ENCODE measurements at places on chromosomes 2 and 18.
A peak's percentile ranks its signal among the peaks of the same experiment; 100 is the strongest.

DNA sequence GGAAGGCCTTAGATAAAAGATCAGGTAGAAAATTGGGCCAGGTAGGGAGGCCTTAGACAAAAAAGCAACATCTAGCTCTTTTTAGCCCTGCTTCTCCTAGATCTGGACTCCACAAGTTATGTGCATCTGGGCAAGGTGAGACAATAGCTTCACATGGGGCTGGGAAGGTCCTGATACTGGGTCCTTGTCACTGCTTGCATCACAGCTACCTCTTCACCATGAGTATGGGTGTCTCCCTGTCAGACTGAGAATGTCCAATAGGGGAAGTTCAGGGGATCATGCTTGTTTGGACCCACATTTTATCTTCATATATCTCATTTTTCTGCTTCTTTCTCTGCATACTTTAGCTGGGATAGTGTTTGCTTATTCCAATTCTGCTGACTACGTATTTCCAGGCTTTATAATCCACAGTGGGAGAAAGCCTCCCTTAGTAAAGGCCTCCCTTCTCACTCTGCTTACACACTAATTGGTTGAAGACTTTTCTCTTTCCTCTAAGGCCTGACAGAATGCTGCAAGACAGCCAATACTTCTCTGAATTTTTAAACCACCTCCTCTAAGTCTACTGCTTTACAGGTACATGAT, 189.6 kb downstream of the CYRIA start:
- DNase-seq, result no peak

DNA sequence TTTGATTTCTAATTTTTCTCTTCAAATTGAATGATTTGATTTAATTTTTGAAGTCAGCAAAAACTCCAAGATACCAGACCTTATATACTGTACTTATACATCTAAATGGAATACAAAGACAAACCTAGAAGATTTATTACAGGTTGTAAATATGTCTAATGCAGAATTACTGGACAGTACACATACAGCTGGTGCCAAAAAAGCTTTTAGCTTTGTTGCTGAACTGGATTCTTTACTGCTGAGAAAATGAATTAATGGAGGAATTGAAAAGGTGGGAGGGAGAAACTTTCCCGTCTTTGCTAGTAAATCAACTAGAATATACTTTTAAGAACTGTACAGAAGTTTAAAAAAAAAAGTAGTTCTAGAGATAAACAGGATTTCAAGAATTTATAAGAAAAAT, 17.5 kb downstream of the C1D start:
- no peak for DNase-seq

DNA sequence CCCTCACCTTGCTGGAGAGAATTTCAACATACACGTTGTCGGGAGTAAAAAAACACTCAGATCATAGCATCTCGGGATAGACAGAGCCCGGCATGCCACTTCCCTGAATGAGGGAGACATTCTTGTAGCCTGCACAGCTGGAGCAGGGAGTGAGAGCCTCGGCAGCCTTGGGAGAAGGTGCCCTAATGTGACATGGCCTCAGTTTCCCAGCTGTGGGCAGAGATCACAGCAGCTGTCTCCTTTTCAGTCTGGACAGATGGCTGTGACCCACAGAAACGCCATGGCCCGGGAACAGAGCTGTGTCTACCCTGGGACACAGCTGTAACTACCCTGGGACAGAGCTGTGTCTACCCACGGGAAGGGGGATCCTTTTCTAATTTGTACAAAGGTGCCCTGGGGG, 55.9 kb downstream of the HS1BP3 start:
- no peak for DNase-seq

- DNase-seq, result no peak
Observed at GRCh38 chr2:204026294-204026693, 89.7 kb downstream of the ICOS start.

GRCh38 chr2:106130251-106130998, 63.7 kb downstream of the UXS1 start:
- DNase-seq, result no peak

GRCh38 chr2:231512222-231512621, 18.0 kb downstream of the NMUR1 start:
- no peak for DNase-seq

GRCh38 chr18:61572871-61573270, 239.6 kb downstream of the CDH20 start:
- no peak for DNase-seq

GRCh38 chr2:233980955-233981561, 63.9 kb downstream of the TRPM8 start:
- no peak for DNase-seq

DNA sequence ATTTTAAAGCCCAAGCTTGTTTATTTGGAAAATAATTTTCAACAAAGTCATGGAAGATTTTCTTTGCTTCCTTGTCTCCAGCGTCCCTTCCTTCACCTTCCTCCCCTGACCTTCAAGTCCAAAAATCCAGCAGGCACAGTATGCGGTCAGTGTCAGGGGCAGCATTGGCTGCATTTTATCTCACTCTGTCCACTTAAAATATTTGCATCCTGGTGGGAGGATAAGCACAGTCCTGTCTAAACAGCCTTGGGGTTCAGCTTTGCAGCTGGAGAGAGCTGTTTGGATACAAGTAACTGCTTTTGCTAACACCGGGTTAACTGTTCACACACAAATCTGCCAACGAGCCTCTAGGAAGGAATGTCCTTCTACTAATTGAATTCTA, 318.1 kb downstream of the PDE11A start:
- DNase-seq, result no peak

- DNase-seq, result no peak
Observed at GRCh38 chr2:28779001-28779400, 27.4 kb downstream of the PPP1CB start.

DNA sequence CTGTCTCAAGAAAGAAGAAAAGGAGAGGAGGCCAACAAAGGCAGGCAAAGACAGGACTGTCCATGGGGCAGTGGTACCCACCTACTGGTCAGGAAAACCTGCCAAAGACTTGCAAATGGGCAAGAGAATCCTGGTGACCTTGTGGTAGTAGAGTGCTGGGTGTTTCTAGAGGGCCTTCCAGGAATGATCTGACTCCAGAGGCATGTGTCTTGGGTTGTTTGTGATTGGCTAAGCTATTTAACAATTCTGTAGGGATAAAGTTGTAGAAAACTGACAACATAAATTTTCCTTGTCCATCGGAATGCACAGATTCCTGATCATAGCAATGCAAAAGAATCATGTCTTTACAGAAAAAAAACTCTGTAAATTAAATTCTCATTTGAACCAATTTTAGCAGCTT, 68.5 kb upstream of the ZNF532 start:
- DNase-seq, result no peak

- DNase-seq, result no peak
Observed at GRCh38 chr2:74532222-74532621, 2.5 kb downstream of the HTRA2 start.

- no peak for DNase-seq
Observed at GRCh38 chr2:158747281-158747680, 47.8 kb upstream of the DAPL1 start.

DNA sequence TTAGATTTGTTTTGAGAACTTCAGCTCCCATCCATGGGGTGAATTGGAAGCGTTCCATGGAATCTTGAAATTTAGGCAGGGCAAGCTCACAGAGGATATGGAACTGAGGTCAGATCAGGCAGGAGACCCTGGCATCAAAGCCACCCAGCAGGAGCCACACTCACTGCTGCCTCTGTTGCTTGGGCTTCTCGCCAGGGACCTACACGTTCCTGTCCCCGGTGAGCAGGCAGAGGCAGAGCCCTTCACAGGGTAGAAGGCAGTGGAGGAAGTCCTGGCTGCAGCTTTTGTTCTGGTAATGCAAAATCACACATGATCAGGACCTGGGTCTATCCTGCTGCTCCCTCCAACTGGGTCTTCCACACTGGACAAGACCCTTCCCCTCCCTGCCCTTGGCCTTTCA, 42.1 kb downstream of the CAPN13 start:
- no peak for DNase-seq

DNA sequence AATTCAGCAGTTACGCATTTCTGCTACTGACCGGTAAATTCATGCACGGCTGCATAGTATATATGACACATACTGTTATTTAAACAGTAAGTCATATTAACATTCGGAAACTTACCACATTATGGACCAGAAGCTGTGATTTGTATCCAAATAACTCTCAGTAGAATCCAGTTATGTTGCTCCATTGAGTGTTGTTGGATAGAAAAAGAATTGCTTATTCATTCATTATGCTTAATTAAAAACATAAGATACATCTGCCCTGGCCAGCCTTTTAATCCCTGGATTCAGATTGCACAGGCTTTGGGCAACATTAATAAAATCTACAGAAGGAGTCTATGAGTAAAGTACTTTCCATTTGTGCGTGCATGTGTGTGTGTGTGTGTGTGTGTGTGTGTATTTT, 111.3 kb downstream of the CPS1 start:
- DNase-seq, result no peak

GRCh38 chr2:167708998-167709397, 538.4 kb downstream of the STK39 start:
- DNase-seq, result no peak

- peak; percentile 64 for DNase-seq
Observed at GRCh38 chr2:42105330-42106256, 57.8 kb downstream of the PKDCC start.

DNA sequence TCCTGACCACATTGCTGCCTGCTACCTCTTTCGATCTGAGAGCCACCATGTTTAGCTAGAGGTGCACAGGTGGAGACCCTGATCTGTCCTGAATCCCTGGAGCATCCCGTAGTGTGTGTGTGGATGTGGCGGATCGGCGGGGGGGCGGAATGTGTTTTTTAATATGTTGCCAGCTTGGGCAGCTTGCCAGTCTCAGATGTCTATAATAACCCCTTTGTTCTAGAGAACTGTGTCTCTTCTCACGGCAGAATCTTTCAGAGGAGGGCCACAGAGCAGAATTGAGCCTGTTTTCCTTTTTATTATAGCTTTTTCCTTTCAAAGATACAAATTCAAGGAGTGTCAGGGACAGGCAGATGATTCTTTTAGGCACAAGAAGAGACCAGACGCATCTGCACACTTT, 934.1 kb upstream of the KLHL29 start:
- no peak for DNase-seq

GRCh38 chr18:24364177-24364576, 33.4 kb downstream of the OSBPL1A start:
- no peak for DNase-seq

GRCh38 chr2:240338274-240338673, 97.2 kb upstream of the GPC1 start:
- DNase-seq, result no peak

DNA sequence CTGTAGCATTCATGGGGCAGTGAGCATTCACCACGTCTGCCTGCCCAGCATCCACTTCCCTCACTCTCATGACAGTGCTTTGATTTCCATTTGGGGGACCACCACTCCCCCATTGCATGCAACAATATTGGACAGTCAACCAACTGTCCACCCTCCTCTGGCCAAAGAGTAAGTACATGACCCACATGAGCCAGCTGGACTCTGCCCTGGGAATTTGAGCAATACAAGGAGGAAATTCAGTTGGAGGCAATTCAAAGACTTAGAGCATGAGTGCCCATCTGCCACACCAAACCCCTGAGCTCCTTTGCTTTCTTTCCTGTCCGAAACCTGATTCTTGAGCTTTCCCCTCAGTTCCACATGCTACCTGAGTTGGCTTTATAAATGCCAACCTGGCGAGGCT, 41.7 kb upstream of the PNO1 start:
- no peak for DNase-seq

DNA sequence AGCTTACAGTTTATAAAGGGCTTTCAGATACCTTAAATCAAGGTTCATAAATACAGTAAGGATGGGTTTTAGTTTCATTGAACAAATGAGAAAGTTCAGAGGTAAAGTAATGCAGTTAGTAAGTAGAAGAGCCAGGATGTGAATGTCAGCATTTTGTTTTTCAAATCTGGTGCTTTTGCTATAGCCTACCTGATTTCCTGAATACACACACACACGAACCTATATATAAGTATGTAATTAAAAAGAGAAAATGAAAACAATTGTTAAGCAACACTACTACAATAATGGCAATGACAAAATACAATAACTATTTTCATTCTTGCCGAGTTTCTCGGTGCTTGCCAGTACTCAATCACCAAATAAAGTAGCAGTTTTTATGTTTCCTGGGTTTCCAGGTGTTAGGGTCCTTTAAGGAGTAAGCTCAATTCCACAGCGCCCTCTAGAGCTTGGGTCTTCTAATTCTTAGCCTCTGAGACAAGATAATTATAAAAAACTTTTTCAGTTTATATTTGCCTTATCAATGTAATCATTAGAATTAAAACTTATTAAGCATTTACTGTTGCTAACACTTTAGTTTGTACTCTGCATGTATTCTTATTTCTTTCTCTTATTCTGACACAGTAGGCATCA, 512.9 kb upstream of the ACVR2A start:
- peak; percentile 39 for DNase-seq

GRCh38 chr18:4250141-4250540, 205.0 kb downstream of the DLGAP1 start:
- no peak for DNase-seq

GRCh38 chr2:141035846-141036420, 1094.9 kb downstream of the LRP1B start:
- DNase-seq, result no peak

DNA sequence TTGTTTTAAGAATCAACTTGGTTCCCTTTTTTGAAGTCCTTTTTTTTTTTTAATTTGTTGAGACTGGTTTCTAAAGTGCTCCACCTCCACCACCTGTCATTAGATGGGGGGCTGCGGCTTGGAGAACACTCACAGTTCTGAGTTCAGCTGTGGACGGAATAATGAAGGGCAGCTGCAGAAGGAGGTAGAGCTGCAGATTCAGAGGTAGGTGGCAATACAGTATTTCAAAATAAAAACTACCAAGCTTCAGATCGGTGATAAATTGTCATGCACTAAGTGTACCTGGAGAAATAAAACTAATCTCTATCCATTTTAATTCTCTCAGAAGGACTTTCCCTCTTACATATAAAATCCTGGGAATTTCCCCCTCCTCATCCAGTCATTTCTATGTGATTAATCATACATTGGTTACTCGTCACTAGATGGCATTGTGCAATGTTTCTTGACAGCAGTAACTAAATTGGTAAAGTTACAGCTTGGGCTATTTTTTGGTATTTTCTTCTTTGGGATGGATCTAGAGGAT, 81.1 kb upstream of the SLC39A10 start:
- no peak for DNase-seq

- DNase-seq, result no peak
Observed at GRCh38 chr2:68448671-68449653, 18.1 kb downstream of the FBXO48 start.

- DNase-seq, result peak; percentile 68
Observed at GRCh38 chr2:230326453-230327417, at the start of gene SP140L. Gene SP140L, plus strand, starts transcription at chr2:230327193. Its CDS starts 77 bp downstream, at chr2:230327270.

GRCh38 chr2:135094508-135094907, 42.4 kb downstream of the RAB3GAP1 start:
- no peak for DNase-seq

GRCh38 chr2:23905155-23905554, 21.8 kb downstream of the ATAD2B start:
- DNase-seq, result no peak

GRCh38 chr2:20141056-20141762, 83.7 kb downstream of the SDC1 start:
- no peak for DNase-seq

GRCh38 chr2:74457549-74458131, 598 bp upstream of the WBP1 start:
- DNase-seq, result peak; percentile 69

GRCh38 chr2:43397411-43397810, 171.0 kb upstream of the ZFP36L2 start:
- DNase-seq, result no peak

GRCh38 chr2:7674606-7675005, 757.4 kb downstream of the RNF144A start:
- DNase-seq, result no peak
